ENCODE measurements at places on chromosomes 6 and 20. TPM values are rescaled to one million over a fixed set of nuclear protein-coding genes. Genes with fewer than 3 reads are reported as not detected.

The WFDC12 gene
- not detected for total RNA-seq

The NOTCH4 gene
- 1.3 TPM for total RNA-seq

The RIMS1 gene
- under 0.01 TPM for total RNA-seq

The PACSIN1 gene
- total RNA-seq, result 0.15 TPM

The TNFRSF21 gene
- 10.5 TPM for total RNA-seq

The BPIFA1 gene
- not detected for total RNA-seq

The PRICKLE4 gene
- not detected for total RNA-seq

The PRR18 gene
- not detected for total RNA-seq

The TFEB gene
- total RNA-seq, result 7.8 TPM

The SMLR1 gene
- not detected for total RNA-seq

Measured in smooth muscle cell of trachea (primary cell).